WTC11 (cell line): ENCODE measurements at places on chromosomes 3 and 15. TPM values are rescaled to one million over a fixed set of nuclear protein-coding genes. Genes with fewer than 3 reads are reported as not detected.

DNA sequence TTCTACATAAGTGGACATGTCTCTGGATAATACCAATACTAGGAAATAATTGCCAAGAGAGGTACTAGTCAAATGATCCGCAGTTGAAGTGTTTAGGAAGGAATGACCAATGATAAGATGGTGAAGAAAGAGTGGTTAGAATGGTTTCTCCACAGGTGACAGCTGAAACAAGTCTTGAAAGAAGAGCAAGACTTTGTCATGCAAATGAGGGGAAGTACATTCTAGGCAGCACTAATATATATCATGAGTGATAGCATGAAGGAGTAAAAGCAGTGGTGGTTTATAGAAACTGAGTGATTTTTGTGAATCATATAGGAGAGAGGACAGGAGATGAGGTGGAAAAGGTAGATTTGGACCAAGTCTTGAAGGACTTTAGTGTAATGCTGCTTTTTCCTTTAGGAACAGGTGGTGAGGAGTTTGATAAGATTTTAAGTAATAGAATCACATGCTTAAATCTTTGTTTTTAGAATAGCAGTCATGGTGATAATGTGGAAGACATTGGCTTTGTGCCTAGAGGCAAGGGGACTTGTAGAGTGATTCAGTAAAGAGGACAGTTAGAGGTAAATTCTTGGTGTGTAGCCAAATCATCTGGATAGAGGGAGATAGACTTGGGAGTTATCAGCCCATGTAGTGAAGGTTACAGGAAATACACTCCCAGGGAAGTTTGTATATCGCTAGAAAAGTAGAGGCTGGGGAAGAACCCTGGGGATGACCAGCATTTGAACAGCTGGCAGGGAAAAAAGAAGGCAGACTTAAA is 31.9 kb downstream of the SLMAP start:
- no peak for DNase-seq

The MINAR1 gene
- total RNA-seq, result 0.78 to 1.4 TPM (median 0.80 TPM) in 3 replicates

The CRABP1 gene
- 374 to 444 TPM (median 377 TPM) in 3 replicates for total RNA-seq

GRCh38 chr3:186920301-186920700 is 10.0 kb upstream of the ST6GAL1 start:
- no peak for DNase-seq

GRCh38 chr3:71564361-71564760 is 19.2 kb downstream of the FOXP1 start:
- no peak for DNase-seq

The UBAP1L gene
- total RNA-seq, result 2.0 to 2.9 TPM (median 2.2 TPM) in 3 replicates

- DNase-seq, result peak; percentile 67
Measured at GRCh38 chr3:42600958-42601675, 631 bp downstream of the NKTR start.

- peak; percentile 89 for DNase-seq
Measured at GRCh38 chr15:40930430-40931299, 1.5 kb downstream of the DLL4 start.

DNA sequence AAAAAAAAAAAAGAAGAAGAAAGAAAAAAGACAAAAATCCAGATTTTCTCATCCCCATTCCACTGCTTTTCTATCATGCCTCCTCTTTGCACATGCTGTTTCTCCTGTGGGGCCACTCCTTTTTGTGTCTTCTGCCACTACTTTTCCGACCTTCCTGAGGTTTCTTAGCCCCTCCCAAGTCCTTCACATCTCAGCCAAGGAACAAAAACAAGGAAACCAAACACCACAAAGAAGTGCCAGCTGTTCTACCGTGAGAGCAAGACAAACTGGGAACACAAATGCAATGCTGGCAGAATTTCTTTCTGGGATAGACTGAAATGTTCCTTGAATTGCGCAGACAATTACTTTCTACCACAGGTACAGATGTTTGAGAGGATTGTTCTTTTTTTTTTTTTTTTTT is 83.2 kb downstream of the MB21D2 start:
- DNase-seq, result no peak

The ADIPOQ gene
- total RNA-seq, result not detected in 3 replicates
